ENCODE measurements at places on chromosomes 7 and 10. TPM values are rescaled to one million over a fixed set of nuclear protein-coding genes. Genes with fewer than 3 reads are reported as not detected.

Gene EBLN1
- total RNA-seq, result not detected

Gene TRPV5
- not detected for total RNA-seq

Gene C10orf105
- total RNA-seq, result not detected

Gene CUBN
- 0.08 TPM for total RNA-seq

Gene NPY
- total RNA-seq, result not detected

Gene LRRD1
- total RNA-seq, result not detected

Gene FOXI2
- total RNA-seq, result not detected

Gene TLX1
- not detected for total RNA-seq

Gene MYO1G
- 0.16 TPM for total RNA-seq

Gene GDF2
- not detected for total RNA-seq

All from A549 treated with Mapracorat at 1 μM for 4 hours (cell line).